ENCODE measurements at places on chromosomes 5 and 9.

- DNase-seq: no peak
These were observed at the start of gene TOR4A for GRCh38 chr9:137277329-137278041. Gene TOR4A (plus strand): TSS chr9:137277726. CDS start chr9:137278690, 964 bp downstream.

DNA sequence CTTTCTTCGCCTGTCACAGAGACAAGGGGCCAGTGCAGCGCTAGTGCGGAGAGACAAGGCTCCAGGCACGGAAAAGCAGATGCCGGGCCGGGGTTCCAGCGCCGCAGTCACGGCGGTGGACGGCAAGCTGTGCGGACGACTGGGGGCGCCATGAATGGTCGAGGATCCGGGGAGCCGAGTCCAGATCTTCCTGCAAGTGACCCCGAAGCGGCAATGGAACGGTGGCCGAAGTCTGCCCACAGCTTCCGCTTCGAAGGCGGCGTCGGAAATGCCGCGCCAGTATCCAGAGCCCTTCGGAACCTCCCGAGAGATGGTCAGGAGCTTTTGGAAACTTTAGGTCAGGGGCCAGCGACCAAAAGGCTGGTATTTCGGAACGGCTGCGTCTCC is 601 bp upstream of the FAF2 start:
- peak; percentile 5 for DNase-seq

DNA sequence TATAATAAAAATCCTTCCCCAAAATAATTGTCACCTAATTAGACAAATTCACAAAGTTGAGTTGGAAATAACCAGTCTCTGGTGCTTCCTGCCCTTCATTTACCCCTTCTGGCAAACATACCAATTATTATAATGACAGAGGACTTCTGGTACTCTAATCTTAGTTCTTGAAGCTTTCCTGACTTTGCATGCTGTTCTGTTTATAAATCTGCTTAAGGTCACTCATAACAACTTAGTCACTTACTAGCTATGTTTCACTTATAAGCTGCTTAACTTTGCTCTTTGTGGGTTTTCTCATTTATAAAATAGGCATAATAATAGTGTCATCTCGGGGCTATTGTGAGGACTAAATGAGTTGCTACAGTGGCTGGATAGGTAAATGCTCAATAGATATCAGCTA is 446.5 kb downstream of the EFNA5 start:
- DNase-seq: no peak

DNA sequence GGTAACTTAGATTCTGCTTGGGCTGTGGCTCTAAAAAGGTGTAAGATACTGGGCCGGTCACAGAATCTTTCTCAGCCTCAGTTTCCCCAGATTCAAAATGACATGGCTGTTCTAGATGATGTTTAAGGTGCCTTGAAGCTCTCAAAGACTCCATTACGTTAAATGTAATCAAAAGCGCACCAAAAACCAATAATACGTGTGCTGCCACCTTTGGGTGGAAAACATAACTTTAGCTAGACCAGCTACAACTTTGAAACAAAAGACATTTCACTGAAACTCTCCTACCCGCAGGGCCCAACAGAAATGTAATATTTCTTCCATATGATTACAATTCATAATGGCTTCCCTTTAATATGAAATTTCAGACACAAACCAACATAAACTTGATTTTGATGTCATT is 35.0 kb upstream of the PCSK5 start:
- no peak for DNase-seq
